ENCODE measurements at places on chromosomes 11 and 22. TPM values are rescaled to one million over a fixed set of nuclear protein-coding genes. Genes with fewer than 3 reads are reported as not detected.

ELFN2 gene
- total RNA-seq: not detected

SEC14L2 gene
- total RNA-seq: 36.1 TPM

OR51I1 gene
- not detected for total RNA-seq

OR4D10 gene
- total RNA-seq: not detected

FGF19 gene
- not detected for total RNA-seq

NXPE2 gene
- 0.76 TPM for total RNA-seq

UBQLN3 gene
- total RNA-seq: under 0.01 TPM

OR4A47 gene
- total RNA-seq: not detected

FOLR3 gene
- total RNA-seq: 2.3 TPM

SMPD1 gene
- total RNA-seq: 39.7 TPM
